Naive thymus-derived CD8-positive, alpha-beta T cell (primary cell): ENCODE measurements at places on chromosomes 11 and 22. TPM values are rescaled to one million over a fixed set of nuclear protein-coding genes. Genes with fewer than 3 reads are reported as not detected.

DNA sequence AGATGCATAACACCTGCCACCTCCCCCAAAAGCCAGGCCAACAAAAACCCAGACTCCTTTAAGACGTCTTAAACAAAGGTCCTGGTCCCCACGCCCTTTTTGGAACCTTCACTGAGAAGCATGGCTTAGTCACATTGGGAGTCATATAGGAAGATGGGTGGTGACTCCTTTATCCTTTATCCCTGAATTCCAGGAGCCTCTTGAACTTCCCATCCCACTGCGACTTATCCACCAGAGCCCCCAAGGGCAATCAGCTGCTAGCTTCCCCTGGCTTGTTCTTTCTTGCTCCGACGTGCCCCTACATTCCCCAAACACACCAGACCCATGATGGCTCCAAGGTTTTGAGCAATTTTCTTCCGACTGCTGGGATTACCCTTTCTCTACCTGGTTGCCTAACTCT is 567.0 kb upstream of the CADM1 start:
- H3K4me1 ChIP-seq, result no peaks in the 10 kb centered on the region
- peaks cover 12% of the 10 kb centered on the region for H3K27me3 ChIP-seq
- DNase-seq, result no peak
- H3K36me3 ChIP-seq, result no peaks in the 10 kb centered on the region
- H3K4me3 ChIP-seq, result no peak overlapping the region

Gene OR8B3
- not detected for total RNA-seq

DNA sequence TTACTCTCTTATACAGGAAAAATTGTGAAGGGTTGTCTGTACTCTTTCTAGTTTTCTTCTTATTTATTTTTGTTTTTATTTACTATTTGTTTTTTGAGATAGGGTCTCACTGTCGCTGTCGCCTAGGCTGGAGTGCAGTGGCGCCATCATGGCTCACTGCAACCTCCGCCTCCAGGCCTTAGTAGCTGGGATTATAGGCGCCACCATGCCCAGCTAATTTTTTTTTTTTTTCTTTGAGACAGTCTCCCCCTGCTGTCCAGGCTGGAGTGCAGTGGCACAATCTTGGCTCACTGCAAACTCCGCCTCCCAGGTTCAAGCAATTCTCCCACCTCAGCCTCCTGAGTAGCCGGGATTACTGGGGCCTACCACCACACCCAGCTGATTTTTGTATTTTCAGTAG is 18.4 kb downstream of the CUL5 start:
- no peak overlapping the region for H3K27ac ChIP-seq
- H3K4me1 ChIP-seq, result peaks cover 54% of the 10 kb centered on the region
- H3K36me3 ChIP-seq, result peaks cover 30% of the 10 kb centered on the region
- no peaks in the 10 kb centered on the region for H3K27me3 ChIP-seq
- no peak for DNase-seq

Gene CRYBA4
- not detected for total RNA-seq

GRCh38 chr11:134988495-134988894 is 576.5 kb upstream of the B3GAT1 start:
- H3K4me1 ChIP-seq, result peaks cover 5% of the 10 kb centered on the region
- no peak overlapping the region for H3K27ac ChIP-seq
- no peak overlapping the region for H3K4me3 ChIP-seq
- no peak for DNase-seq

DNA sequence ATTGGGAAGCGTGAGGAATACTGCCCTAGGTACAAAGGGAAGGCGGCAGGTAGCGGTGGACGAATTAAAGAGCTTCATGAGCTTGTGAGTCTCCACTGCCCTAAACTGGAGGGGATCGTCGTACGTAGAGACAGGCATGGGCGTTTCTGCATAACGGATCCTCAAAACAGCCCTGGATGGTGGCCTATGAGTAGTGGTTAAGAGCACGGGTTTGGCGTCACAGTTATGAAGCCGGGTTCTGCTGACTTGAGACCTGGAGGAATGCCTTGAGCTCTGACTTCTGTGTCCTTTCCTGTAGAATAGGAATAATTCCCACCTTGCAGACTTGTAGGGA is 335 bp downstream of the TMEM138 start:
- no peaks in the 10 kb centered on the region for H3K27me3 ChIP-seq
- H3K4me1 ChIP-seq, result peaks cover 7% of the 10 kb centered on the region
